ENCODE measurements at places on chromosomes 16 and 17. TPM values are rescaled to one million over a fixed set of nuclear protein-coding genes. Genes with fewer than 3 reads are reported as not detected.
A peak's percentile ranks its signal among the peaks of the same experiment; 100 is the strongest.

GNGT2 gene
- 0.56 TPM for total RNA-seq

GRCh38 chr17:72719206-72719577 is 373.3 kb downstream of the SLC39A11 start:
- DNase-seq = no peak

- no peak for DNase-seq
These were observed 9.0 kb upstream of the VASN start for GRCh38 chr16:4362476-4363135.

DNA sequence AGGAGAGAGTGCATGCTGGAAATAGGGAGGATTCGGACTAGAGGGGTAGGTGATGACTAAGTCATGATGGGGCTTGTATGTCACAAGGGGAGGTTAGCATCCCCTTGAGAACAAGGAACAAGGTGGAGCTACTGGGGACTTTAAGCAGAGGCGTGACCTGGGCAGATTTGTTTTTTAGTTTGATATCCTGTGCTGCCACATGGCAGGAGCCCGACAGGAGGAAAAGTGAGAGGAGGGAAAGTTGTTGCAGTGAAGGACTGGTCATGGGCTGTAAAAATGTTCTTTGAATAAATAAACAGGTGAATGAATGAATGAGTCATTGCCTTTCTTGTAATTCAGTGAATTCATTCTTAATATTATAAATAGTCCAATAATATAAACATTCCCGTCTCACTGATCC is 365.1 kb upstream of the CDH5 start:
- no peak for DNase-seq

- DNase-seq = no peak
These were observed 20.6 kb downstream of the ZNF423 start for GRCh38 chr16:49835161-49835777.

CCDC92B gene
- total RNA-seq = 0.72 TPM

GRCh38 chr16:76947749-76948148 is 243.2 kb upstream of the MON1B start:
- no peak for DNase-seq

- no peak for DNase-seq
These were observed 911 bp upstream of the ITGA2B start for GRCh38 chr17:44390250-44390870.

PPL gene
- total RNA-seq = 11.5 TPM

- DNase-seq = no peak
These were observed 4.1 kb downstream of the MRPS7 start for GRCh38 chr17:75265614-75266315.

GPR179 gene
- 0.03 TPM for total RNA-seq

DNA sequence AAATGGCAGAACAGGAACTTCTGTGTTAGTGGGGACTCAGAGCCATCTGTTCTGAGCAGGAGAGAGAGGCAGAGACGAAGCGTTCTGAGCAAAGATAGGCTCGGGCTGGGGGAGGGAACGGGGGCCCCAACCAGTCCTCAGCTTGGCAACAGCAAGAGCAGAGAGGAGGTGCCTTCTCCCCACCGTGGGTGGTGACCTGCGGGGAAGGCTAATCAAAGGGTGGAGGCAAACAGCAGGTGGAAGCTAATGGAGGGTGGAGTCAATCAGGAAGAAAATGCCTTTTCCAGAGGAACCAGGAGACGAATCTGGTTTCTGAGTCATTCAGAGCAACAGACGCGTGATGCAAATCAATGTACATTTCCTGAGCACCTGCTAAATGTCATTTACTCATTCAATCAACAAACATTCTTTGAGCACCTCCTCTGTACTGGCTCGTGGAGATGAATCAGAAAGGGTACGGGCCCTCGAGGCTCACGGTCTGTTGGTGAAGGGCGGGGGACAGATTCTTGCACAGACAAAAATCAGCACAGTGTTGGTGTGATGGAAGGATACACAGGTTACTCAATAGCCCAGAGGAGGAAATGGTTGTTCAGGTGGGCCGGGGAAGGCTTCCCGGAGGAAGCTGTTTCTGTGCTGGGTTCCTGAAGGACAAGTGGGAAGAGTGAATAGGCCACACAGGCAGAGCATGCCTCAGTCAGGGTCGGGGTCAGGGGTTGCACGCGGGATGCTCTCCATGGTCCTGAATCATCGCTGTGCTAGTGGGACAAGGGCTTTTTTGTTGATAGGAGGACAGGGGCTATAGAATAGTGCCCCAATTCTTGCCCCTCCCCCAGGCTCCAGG is 5.7 kb upstream of the SPNS2 start:
- peak; percentile 82 for DNase-seq

DNA sequence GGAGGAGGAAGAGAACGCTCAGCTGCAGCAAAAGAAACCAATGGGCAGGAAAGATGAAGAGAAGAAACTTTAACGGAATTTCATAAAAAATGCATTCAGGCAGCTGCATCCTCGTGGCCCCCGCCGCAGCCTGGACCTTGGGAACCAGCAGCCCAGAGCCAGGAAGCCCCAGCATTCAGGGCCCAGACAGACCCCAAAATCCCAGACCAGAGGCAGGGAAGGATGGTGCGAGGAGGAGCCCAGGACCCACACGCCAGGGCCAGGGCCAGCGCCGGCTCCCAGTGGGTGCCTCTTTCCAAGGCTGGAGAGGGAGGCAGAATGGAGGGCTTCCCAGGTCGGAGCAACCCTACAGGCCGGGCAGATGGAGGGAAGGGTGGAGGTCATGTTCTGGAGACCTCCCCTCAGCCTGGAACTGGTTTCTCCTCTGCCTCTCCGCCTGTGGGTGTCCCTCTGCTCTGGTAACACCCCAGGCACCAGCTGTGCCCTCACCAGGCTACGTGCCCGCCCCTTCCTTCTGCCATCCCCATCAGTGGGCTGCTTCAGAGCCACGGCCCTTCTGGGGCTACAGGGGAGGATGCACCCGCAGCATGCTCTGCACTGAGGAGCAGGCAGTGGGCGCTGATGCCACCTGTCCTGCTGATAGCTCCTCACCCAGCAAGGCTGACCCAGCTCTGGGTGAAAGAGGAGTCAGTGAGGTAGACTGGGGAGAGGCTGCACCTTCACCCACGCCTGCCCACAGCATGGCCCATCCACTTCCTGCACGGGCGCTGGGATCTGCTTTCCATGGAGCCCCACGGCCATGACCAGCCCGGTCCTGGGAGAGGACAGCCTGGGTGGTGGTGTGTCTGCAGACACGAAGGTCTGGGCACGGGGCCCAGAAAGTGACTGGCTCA is 1.2 kb upstream of the MIF4GD start:
- no peak for DNase-seq

DNA sequence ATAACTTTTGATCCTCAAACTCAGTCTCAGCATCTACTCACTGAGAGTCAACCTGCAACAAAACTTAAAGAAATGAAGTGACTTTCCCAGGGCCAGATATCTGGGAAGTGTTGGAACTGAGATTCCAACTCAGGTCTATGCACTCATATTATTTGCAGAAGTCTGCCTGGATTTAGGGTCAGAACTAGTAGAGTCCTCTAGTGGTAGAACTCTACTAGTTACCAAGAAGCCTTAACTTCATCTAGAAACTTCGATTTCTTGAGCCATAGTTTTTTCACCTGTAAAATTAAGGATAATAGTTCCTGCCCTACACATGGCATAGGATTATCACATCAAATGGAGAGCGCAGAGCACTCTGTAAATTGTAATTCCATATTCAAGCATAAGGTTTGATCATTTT is 23.4 kb upstream of the KRT24 start:
- DNase-seq = no peak
